Activated gamma-delta T cell (primary cell): ENCODE measurements at places on chromosomes 3 and 15.

GRCh38 chr3:114626751-114627150 lies 332.9 kb downstream of the TIGIT start:
- DNase-seq, result no peak

DNA sequence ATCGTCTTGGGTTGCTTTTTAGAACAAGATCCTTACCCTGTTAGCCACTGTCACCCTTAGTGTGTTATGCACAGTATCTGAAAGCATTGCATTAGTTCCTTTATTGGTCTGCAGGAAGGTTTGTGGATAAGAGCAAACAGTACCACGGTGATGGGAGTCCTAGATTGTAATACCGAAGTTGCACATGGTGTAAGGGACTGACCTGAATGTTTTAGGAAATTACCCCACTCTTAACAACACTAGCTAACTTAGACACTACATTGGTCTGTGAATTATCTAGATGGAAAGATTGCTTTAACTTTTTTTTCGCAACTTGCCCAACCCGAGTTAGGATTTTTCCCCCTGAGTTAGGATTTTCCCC lies 1.3 kb downstream of the STT3B start:
- no peak for DNase-seq

DNA sequence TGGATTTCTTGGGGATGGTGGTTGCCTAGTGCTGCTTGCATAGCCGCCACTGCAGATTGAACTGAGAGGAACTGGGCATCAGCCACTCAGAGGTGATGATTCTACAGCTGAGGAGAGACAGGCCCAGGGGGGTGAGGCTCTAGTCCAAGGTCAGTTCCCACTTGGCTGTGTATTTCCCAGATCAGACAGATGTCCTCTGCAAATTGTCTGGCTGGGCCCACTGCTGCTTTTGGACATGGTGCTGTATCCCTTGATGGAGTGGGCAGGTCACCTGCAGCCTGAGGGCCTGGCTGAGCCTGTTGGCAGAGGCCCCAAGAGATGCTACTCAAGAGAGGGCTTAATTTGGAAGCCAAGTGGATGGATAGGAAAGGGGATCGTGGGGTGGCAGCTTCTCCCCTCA lies 124.5 kb upstream of the CTDSPL start:
- DNase-seq, result no peak

- DNase-seq, result no peak
These were observed 392.5 kb downstream of the FOXP1 start for GRCh38 chr3:71191031-71191482.

DNA sequence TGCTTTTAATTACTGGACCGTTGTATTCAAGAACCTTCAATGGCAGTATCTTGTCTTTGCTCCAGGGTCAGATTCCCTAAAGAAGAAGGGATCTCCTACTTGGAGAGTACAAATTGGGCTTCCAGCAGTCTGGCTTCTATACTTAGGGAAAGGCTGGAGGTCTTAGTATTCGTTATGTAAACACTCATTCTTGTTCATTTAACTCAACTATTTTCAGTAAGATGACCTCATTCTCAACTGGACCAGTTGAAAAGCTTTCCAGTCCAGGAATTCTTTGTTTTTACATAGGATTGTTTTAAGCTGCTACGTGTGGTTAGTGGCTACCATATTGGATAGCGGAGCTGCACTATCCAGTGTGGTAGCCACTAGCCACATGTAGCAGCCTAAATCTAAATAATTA lies 4.6 kb downstream of the SENP5 start:
- no peak for DNase-seq

- no peak for DNase-seq
These were observed 838.3 kb upstream of the ROBO1 start for GRCh38 chr3:80606073-80606472.
